ENCODE measurements at places on chromosomes 13 and 19.

DNA sequence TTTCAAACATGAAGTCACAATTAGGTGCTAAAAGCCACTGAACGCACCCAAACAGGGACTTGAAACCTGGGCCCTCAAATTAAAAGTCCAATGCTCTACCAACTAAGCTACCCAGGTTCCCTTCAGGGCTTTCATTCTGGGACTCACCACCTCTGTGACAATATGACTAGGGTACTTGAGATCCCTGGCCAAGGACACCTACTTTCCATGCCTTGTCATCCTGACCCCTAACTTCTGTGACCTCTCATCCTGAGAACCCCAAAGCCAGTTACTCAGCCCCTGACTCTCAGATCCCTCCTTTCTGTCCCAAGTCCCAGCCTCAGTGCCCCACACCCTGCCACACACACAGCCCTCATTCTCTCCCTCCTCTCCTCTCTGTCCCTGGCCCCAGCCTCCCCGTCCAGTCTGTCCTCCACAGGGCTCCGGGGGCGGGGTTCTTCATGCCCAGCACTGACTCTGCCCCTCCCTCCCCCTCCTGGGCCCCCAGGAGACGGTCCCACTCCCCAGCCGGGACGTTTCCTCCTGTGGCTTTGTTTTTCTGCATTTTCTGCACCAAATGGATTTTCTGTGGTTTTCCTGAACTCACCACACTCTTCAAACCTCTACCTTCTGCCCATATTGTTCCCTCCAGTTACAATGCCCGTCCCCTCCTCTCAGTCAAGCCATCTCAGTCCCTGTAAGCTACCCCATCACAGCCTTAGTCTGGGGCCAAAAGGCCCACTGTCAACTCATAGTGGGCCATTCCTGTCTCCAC is 7.0 kb downstream of the RCN3 start:
- no peak for DNase-seq

DNA sequence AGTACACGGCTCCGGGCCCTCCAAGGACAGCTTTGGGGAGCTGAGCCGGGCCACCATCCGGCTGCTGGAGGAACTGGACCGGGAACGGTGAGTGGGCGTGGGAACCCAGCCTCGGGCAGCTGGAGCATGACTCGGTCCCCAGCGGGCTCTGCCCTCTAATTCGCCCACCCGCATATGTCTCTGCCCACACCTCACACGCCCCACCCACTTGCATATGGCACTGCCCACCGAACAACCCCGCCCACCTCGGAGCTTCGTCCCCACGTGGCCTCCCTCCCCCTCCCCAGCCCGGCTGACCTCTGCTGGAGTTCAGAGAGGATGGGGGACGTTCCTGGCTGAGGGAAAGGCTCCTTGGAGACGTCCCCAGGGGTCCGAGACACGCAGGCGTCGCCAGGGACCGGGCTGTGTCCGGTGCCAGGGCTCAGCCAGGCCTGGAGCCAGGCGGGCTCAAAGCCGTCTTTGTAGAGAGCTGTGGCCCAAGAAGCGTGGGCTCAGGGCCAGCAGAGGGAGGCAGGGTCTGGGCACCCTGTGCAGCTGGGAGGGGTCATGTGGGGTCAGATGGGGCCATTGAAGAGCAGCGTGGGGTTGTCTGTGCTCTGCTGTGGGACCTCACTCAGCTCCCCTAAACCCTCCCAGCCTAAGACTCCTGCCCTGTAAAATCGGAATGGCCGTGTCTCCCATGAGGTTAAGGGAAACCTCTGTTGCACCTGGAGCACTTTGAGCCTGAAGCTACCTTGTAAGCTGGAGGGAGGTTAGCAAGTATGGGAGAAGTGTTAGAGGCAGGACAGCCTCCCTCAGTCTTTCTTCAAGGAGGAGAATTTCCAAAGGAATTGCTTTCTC is 3.8 kb downstream of the APC2 start:
- no peak for DNase-seq

- DNase-seq = no peak
Measured at GRCh38 chr19:48742096-48742495, 1.7 kb upstream of the RASIP1 start.

DNA sequence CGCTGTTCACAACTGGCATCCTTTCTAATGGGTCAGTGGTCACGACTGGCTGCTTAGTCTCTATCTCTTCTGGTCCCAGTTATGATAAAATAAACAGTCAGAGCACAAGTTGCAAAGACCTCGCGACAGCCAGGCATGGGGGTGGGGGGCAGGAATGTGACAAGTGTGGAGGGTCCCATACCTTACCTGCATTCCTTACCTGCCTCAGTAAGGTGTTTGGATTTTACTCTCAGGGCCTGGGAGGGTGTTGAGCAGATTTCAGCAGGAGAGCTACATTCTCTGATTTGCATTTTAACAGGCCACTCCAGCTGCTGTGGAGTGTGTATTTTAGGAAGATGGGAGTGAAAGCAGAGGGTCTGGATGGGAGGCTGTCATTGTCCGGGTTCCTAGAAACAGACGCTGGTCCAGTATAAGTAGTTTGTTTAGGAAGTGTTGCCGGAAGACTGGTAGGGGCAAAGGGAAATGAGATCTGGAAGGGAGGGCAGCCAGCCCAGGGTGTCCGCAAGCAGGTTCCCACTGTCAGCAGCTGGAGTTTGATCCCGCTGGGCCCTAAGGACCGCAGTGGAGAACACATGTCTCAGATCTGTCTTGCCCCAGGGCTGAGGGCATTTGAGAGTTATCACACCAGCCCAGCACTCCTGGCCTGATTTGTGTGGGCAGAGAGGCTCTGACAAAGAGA is 920.0 kb downstream of the UQCRFS1 start:
- DNase-seq = no peak

- DNase-seq = no peak
Measured at GRCh38 chr19:1691589-1692290, 39.3 kb upstream of the TCF3 start.

GRCh38 chr13:24288870-24289269 is 20.5 kb upstream of the C1QTNF9 start:
- no peak for DNase-seq

DNA sequence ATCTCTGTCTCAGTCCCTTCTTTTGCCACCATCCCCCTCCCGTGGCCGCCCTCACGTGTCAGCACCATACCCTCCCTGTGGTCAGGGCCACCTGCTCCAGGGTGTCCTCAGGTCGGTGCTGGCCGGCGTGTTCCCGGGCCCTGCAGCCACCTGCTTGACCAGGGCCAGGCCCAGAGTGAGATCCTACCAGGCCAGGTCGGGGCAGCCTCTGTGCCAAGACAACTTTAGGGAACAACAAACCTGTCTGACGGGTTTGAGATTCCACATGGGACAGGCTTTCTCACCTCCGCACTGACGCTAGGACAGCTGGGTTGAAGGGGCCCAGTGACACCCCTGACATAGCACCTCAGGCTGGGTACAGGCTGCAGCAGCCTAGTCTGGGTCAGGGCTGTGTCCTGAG is 7.5 kb upstream of the SBNO2 start:
- DNase-seq = no peak

GRCh38 chr13:46575818-46576221 is 22.9 kb downstream of the LRCH1 start:
- DNase-seq = no peak

GRCh38 chr13:49667773-49668172 is 23.5 kb downstream of the EBPL start:
- DNase-seq = no peak

DNA sequence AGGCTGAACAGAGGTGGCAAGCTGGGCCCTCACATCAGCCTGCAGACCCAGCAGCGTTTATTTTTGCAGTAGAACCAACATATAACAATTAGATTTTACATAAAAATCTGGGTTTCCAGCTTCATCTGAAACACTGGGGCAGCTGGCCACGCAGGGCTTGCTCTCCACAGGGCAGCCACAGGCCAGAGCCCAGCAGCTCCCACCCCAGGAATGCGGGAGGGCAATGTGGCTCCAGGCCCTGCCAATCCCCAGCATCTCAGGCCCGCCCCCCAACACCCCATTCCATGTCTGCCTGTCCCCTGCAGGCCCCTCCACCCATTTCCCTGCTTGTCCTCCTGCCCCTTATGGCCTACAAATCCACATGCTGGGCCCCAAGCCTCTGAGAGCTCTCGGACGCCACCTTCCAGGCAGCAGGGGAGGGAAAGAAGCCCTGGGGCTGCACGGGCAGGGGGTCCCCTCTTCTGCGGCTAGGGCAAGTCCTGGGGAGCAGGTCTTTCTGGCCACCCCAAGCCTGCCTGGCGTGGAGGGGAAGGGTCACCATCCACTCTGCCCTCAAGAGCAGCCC is 15.0 kb upstream of the VSTM2B start:
- no peak for DNase-seq

DNA sequence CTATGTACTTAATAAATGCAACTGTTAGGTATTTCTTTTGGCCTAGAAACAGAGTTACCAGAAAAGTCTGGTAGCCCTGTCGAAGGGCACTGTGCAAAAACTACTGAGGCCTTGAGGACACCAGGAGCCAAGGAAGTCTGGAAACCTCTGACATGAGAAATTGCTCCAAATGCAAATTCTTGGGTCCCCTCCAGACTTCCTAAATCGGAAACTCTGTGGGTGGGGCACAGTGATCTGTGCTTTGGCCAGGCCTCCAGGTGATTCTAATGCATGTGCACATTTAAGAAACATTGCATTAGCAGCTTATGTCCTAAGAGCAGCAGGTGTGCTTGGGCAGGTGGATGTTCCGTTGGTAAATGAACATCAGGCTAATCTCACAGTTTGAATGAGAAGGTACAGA is 50.0 kb downstream of the STARD13 start:
- DNase-seq = no peak

DNA sequence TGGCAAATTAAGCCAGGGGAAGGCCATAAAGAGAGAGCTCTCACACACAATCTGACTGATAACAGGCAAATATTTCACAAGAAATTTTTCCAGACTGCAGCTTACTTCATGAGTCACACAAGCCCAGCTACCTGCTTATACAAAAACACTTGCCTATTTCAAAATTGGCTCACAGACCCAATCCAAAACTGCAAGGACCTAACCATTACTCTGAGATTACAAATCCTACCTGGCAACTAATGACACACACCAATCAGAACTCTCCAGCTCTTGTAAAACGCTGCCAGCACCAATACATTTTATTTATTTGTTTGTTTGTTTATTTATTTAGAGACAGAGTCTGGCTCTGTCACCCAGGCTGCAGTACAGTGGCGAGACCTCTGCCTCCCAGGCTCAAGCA is 18.1 kb upstream of the ZFP82 start:
- DNase-seq = no peak

DNA sequence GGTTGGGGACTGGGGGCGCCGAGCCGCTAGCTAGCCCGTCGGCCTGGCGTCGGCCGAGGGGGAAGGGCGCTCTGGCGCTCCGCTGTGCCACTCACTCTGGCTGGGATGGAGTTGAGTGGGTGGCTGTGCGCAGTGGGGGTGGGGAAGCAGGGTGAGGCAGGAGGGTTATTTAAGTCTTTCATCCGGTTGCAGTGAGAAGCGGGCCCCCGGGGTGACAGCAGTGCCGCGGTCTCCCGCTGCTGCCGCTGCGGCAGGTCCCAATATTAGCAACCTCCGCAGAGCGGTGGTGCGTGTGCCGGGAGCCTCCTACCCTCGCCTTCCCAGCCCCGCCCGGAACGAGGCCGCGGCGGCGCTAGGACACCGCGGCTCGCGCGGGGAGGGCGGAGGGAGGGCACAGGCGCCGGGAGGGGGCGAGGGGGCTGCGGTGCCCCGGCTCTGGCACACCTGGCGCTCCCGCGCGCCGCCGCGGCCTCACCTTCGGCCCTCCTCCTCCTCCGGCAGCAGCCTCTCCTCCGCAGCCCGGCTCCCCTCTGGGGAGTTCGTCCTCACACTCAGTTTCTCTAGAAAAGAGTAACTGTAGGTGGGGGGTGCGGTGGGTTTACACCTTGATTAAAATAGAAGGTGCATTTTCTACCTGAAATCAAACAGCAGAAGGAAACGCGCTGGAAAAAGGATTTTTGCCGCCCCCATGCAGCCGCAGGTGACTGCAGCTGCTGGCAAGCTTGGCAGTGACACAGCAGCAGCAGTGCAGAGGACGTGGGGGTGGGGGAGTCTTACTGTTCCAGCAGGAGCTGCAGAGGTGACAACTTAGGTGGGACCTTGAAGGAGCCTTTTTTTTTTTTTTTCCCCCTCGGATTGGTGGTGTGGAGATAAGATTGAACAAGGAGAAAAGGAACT is 4.5 kb downstream of the FGF9 start:
- no peak for DNase-seq

GRCh38 chr13:94329277-94329676 is 150.2 kb downstream of the DCT start:
- no peak for DNase-seq

- DNase-seq = no peak
Measured at GRCh38 chr13:71879129-71879535, 12.1 kb upstream of the DACH1 start.

DNA sequence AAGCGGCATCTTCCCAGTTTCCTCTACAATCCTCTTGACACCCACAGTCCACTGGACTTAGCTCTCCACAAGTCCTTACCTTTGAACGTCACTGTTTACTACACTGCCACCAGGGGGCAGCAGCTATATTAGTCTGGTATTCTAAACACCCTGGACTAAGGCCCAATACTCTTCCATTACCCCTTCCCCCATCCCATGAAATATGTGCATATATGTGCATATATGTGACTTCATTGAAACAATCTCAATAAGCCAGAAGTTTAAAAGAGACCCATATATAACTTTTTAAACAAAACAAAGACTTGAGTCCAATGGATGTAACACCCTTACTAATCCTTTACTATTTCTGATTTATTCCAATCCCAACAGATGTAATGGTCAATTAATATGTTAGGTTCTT is 15.5 kb downstream of the GGACT start:
- DNase-seq = no peak

GRCh38 chr13:89227356-89227755 is 1556.2 kb downstream of the SLITRK5 start:
- no peak for DNase-seq

DNA sequence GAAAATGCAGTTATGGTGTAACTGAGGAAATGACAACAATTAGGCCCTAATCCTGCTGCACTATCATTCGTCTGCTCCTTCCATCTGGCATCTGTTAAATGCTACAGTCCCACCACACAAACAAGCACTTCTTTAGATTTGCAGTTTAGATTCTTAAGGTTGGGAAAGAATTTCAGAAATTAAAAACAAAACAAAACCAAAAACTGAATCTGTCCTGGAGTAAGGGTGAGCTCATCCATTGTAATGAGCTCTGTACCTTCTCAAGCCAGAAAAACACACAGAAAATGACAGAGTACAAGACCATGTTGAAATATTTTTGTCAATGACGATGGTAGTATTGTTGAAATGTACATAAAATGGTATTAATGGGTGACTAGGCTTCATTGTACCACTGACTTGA is 28.3 kb downstream of the SMAD9 start:
- no peak for DNase-seq

DNA sequence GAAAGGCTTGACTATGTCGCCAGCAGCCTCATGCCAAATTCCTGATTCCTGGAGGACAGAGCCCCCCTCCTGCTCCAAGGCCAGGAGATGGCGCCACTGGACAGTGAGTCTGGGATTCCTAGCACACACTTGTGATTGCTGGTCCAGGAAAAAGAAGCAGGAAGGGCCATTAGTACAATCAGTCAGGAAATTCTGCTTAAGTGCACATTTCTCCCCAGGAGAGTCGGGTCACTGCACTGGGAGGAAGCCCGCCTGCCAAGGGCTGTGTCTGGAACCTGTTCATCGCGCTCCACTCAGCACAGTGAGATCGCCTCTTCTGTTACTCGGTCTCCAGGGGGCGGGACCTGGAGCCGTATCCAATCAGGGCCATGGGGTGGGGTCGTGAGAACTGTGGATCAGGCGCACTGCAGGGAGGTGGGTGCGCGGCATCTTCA is 65.1 kb downstream of the ZNF823 start:
- peak; percentile 25 for DNase-seq
